ENCODE measurements at places on chromosomes 7 and 10. TPM values are rescaled to one million over a fixed set of nuclear protein-coding genes. Genes with fewer than 3 reads are reported as not detected.

The MKI67 gene
- total RNA-seq = 49.8 TPM

The SFTPA1 gene
- total RNA-seq = not detected

The NPY4R gene
- total RNA-seq = not detected

The CCDC136 gene
- total RNA-seq = not detected

The CAMK2G gene
- 44.2 TPM for total RNA-seq

The LRRN3 gene
- not detected for total RNA-seq

The FAM25C gene
- total RNA-seq = not detected

The KNDC1 gene
- total RNA-seq = not detected

The PWWP2B gene
- 79.9 TPM for total RNA-seq

The ABCB1 gene
- 0.31 TPM for total RNA-seq

The PTPRN2 gene
- total RNA-seq = 1.7 TPM

The GPR15LG gene
- total RNA-seq = not detected

GRCh38 chr10:13518076-13518692 lies 10.6 kb downstream of the BEND7 start:
- peak; percentile 20 for DNase-seq

DNA sequence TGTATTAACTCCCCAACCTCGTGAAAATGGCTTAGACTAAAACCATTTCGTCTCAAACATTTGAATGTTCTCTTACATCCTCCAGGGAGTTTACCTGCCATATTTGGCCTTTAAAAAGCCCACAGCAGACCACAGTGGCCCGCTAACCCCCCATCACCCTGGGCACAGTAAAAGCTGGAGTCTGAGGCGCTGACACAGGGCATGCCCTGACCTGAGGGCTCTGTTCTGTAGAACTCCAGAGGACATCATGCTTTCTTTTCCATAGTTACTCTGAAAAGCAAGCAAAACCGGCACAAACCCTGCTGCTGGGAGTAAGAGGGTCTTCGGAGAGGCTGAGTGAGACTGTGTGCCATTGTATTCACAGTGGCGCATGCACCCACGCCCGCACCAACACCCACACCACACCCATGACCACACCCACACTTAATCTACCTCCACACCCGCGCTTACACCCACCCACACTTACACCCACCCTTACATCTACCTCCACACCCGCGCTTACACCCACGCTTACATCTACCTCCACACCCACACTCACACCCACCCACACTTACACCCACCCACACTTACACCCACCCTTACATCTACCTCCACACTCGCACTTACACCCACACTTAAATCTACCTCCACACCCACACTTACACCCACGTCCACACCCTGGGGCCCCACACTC lies 32.1 kb downstream of the LRRC27 start:
- DNase-seq = no peak

DNA sequence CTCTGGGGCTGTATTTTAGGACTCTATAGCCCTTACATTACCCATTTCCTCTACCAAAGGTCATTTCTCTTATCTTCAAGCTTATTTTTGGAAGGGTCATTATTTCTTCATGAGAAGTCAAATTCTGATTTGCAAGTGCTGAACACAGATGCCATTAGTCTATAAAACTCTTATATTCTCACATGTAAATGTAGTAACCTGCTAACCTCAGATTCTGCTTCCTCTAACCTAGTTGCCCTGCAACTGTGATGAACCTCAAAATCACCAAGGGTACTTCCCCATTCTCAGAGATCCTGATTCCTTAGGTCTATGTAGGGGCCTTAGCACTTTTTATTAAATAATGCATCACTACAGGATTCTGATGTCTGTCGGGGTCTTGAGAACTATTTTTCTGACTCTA lies 6.3 kb downstream of the FAS start:
- no peak for DNase-seq

DNA sequence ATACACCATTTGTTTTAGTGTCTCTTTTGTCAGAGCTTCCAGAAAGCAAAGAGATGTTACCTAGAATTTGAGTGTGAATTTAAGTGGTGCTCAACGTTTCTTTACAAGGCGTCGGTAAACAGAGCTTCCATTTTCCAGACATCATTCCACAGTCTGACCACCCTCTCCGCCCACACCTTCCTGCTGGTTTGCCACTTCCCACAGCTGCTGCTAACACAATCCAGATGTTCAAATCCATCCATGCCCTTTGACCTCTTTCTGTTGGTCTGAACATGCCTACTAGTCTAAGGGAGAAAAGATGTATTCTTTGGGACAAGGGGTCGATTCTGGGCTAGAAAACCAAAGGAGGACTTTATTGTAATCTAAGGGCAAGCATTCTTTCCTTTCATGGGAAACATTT lies 86.1 kb downstream of the FAM107B start:
- DNase-seq = no peak

DNA sequence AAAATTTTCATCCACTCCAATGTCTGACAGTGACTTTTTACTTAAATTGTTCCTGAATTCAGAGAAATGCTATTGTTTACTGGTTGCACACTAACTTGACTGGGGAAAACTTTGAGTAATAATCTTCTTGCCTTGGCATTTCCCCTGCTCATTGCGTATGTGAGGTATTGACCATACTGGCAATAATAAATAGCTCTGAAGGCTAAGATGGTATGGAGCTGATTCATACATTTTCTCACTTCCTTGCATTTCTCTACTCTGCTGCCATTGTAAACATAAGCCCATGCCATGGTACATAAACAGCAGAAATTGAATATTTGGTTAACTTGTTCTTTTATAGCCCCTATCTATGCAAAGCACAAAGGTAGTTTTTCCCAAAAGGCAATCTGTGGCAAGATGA lies 290.0 kb downstream of the RNLS start:
- DNase-seq = no peak

DNA sequence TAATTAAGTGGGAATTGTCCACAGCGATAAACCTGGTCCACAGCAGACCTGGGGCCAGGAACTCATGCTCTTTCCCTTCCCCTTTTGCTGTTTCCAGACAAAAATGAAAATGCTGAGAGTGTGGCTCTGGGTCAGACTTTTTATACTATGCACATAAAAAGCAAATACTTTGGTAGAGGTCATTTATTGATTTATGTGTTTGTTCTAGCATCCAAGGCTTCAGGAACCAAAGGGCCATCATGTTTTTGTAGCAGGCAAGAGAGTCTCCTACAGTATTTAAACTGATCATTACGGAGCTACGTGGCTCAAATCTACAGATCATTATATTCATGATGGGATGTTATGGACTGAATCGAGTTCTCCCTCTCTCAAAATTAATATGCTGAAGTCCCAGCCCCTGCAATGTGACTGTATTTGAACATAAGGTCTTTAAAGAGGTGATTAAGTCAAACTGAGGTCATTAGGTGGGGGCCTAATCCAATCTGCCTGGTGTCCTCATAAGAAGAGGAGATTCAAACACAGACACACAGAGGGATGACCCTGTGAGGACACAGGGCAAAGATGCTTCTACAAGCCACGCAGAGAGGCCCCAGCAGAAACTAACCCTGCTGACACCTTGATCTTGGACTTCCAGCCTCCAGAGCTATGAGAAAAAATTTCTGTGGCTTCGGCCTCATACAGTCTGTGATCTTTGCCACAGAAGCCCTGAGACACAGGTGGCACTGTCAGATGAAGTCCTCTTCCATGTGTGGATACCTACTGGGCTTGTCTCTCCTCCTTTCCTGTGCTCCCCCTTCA lies 46.1 kb upstream of the RNF32 start:
- DNase-seq = no peak

GRCh38 chr7:135248546-135248945 lies 14.9 kb downstream of the STRA8 start:
- no peak for DNase-seq

DNA sequence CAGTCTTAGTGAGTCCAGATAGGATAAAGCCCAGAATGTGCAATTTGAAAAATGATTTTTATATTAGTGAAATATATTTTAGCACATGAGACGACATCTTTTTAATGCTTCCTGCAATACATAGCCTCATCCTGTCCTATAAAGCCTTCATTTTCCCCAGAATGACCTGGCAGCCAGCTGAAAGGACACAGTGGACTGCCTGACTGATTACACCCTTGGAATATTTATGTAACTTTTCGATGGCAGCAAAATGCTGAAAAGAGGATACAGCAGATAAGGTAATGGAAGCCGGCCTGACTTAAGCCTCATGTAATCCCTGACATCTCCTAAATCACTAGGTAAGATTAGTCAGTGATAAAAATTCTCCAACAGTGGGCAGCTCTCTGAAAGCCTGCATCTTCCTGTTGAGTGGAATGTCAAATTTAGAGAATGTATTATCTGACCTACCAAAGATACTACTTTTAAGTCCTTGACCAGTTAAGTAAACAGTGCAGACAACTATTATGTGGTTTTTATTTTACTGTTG lies 210.7 kb upstream of the STEAP1 start:
- DNase-seq = no peak

- DNase-seq = peak; percentile 10
These were observed 40.5 kb downstream of the MTPN start for GRCh38 chr7:135936497-135937217.

DNA sequence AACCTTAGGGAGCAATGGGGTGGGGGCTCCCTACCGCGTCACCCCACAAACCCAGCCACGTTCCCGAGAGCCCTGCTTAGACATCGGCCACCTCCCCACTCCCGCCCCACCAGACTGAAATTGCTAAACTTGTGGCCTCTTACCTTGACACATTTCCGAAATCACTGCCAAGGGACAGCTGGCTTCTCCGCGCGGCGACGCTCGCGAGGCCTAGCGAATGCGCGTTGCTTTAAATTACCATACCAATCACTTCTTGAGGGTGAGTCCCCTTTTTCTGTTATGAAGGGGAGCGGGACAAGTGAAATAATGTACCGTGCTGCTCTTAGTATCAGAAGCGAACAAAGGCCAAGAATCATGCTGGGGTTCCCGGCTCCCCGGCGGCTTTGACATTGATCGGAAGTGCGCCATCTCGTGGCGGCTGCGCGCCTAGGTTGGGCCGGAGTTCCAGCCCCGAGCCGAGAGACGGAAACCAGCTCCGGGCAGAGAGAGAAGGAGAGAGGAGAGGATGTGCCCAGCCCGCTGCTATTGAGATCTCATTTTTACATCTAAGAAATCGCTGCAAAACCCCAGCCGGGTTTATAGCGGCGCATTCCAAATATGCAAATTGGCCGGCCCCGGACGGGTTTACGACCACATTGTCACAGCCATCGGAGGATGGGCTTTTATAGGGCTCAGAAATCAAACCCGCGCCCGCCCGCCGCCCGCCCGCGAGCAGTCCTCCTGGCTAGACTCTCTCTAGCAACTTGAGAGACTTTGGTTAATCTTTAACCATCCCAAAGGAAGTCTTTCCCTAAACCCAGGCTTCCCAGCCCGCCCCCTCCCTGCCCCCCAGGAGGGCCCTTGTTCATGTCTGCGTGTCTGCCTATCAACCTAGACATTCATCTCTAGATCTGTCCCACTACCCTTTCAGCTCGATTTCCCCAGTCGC lies 5.3 kb downstream of the HOXA11 start:
- DNase-seq = peak; percentile 71

DNA sequence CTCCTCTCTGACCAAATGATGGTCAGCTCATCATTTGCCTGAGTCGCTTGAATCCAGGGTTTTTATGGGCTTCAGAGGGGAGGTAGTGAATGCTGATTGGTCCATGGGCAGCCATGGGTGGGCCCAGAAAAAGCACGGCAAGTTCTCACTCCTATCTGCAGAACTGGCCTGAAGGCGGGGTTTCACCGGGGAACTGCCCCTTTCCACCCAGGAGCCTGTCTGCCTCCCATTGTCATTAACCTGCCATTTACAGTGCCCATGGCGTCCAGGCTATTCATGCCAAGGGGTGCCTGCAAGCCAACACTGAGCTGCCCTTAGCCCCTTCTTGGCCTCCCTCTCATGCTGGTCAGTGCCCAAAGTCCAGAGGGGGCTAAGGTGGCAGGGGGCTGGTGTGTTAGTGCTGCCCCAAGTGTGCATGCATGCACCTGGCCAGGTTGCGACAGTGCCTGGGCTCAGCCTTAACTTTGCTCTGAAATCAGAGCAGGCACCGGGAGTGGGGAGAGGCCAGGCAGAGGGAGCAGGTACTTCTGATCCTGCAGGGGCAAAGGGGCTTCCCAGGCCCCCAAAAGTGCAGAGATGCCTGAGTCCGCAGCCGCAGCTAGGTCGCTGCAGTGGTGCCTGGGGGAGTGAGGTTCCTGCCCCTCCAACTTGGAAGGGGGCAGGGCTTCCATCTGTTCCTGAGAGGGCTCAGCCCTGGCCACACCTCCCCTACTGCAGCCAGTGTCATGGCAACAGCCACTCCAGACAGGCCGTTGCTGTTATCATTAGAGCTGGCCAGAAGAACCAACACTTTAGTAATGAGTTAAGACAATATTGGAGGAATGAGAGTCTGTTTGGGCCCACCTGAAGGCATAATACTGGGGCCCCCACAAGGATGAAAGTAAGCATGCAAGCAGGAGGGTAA lies 561.6 kb downstream of the GRM8 start:
- DNase-seq = no peak

DNA sequence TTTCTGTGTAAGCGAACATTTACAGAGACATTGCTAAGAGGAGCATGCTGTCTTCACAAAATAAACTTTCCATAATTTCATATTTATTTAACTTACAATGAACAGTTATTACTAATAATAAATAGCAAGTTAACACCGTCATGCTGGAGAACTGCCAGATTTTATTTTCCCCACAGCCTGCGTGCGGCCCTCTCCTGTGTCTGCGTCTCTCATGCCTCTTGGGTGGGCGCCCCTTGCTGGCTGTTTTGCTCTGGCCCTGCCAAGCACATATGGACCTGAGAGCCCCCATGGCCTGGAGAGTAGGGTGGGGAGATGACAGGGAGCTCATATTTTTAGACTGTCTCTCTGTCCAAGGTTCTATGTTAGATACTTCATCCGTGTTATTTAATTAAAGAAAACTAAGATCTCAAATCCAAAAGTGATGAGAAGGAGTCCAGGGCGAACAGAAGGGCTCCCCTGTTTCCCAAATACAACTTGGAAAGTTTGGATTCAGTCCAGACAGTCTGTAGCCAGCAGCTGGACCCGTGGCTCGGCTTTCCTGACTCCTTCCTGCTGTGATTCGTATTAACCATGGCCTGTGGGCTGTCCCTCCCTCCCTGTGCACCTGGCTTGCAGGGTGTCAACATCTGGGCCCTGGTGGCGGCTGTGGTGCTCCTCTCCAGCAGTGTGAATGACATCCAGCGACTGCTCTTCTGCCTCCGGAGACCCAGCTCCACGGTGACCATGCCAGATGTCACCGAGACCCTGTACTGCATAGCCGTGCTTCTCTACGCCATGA lies 20.5 kb downstream of the FBH1 start:
- no peak for DNase-seq

- peak; percentile 68 for DNase-seq
These were observed 8.0 kb upstream of the GRK5 start for GRCh38 chr10:119199231-119199992.

DNA sequence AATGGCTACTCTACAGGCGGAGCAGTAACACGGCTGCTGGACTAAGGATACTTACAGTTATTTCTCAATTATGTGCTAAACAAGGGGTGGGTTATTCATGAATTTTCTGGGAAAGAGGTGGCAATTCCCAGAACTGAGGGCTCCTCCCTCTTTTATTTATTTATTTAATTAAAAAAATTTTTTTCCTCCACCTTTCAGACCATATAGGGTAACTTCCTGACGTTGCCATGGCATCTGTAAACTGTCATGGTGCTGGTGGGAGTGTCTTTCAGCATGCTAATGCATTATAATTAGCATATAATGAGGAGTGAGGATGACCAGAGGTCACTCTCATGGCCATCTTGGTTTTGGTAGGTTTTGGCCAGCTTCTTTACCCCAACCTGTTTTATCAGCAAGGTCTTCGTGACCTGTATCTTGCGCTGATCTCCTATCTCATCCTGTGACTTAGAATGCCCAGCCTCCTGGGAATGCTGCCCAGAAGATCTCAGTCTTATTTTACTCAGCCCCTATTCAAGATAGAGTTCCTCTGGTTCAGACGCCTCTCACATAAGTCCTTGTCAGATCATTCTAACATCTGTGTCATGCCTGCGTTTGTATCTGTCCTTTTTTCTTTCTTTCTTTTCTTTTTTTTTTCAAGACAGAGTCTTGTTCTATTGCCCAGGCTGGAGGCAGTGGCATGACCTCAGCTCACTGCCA lies 15.9 kb upstream of the STOX1 start:
- DNase-seq = no peak
